Activated CD4-positive, alpha-beta T cell treated with anti-CD3 and anti-CD28 coated beads, Interleukin-2, amount 10 ng/mL, durations not matched to agents 7 days and 5 days (primary cell): ENCODE measurements at places on chromosomes 7 and 10. TPM values are rescaled to one million over a fixed set of nuclear protein-coding genes. Genes with fewer than 3 reads are reported as not detected.

- H3K27ac ChIP-seq: no peak overlapping the region
- H3K36me3 ChIP-seq: no peaks in the 10 kb centered on the region
- no peak for DNase-seq
- H3K27me3 ChIP-seq: peaks cover 11% of the 10 kb centered on the region
These were observed 101.1 kb downstream of the RAMP3 start for GRCh38 chr7:45258533-45259226.

Gene PDZD7
- 0.74 TPM for total RNA-seq

Gene CCDC172
- total RNA-seq: not detected

DNA sequence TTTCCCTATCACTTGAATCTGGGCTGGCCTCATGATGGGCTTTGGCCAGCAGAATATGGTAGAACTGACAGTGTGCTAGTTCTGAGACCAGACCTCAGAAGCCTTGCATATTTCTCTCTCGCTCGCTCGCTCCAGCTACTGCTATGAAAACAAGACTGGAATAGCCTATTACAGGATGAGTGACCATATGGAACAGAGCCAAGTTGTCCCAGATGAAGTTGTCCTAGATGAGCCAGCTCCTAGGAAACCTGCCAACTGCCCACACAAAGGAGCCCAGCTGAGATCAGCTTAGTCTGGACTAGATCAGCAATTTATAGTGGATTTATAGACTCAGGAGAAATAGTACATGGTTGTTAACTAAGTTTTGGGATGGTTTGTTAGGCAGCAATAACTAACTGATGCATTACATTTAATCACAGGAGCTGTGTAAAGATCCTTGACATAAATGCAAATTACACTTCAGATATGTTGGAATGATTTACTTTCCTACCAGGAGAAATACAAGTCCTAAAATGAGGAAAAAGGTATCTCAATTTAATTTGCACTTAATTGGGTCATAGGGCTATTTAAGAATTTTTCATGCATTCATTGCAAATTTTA lies 6.8 kb upstream of the HECW1 start:
- DNase-seq: no peak
- no peak overlapping the region for H3K4me3 ChIP-seq
- H3K27me3 ChIP-seq: peaks cover 48% of the 10 kb centered on the region
- no peak overlapping the region for H3K27ac ChIP-seq
